Activated CD8-positive, alpha-beta memory T cell treated with anti-CD3 and anti-CD28 coated beads for 4 hours (primary cell): ENCODE measurements at places on chromosomes 1 and 21.

DNA sequence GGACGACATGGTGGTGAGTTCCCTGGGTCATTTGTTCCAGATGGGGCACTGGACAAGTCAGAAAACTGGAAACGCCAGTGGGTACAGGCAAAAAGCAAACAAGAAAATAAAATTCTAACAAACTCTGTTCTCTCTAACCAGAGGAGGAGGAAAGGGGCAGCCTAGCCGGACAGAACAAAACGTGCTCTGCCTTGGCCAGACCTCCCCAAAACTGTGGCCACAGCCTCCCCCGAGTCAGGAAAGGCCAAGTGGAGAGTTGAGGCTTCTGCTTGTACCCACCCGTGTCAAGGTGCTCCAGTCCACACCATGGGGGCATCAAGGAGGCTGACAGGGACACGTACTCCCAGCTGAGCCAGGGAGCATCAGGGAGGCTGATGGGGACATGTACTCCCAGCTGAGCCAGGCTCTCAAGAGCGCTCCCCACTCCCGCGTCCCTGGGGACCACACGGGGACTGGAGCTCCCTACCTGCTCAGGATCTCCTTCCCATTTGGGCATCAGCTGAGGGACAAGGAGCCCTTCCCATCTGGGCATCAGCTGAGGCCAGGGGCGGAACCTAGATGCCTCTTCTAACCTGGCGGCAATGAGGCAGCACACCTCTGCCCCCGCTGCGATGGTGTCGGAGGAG, 154.8 kb upstream of the COL6A1 start:
- DNase-seq = no peak

DNA sequence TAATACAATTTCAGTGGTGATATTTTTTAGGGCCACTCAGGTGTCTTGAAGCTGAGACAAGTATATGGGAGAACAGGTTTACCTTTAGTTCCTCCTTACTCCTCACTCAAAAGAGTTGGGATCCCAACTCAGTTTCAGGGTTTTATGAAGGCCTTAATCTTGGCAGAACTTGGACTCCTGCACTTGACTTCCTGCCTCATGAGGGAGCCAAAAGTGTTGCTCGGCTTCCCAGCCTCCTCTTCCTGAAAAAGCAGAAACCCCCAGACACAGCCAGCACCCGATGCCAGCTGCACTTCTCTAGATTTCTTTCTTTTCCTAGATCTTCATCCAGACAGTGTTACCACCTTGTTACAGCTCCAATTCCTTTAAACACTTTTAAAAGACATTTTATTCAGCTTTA, 70.8 kb upstream of the TMPRSS2 start:
- no peak for DNase-seq

DNA sequence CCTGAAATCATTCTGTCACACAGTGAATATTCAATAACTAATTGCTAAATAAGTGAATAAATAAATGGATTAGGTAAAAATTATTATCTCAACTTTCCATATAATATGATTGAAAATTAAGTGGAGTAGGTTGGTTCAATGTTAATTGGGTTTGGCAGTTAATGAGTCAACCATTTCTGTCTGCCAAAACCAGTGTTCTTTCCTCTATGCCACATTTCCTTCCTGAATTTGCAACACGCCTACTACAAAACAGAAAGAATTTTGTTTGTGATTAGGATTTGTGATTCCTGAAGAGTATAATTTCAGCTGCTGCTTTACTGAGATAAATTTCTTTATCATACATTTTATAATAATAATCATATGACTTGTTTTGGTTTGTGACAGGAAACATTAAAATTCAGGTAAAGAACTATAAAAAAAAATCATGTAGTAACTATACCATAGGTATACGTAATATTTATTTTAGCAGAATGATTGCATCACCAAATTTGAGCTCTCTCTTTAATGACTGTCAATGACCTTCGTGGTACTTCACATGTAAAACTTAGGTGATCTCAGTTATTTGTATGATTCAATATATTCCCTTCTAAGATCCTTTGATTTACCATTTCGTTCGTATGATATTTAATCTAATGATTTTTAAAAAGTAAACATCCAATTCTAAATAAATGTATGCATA, 241.3 kb downstream of the KCNT2 start:
- no peak for DNase-seq

DNA sequence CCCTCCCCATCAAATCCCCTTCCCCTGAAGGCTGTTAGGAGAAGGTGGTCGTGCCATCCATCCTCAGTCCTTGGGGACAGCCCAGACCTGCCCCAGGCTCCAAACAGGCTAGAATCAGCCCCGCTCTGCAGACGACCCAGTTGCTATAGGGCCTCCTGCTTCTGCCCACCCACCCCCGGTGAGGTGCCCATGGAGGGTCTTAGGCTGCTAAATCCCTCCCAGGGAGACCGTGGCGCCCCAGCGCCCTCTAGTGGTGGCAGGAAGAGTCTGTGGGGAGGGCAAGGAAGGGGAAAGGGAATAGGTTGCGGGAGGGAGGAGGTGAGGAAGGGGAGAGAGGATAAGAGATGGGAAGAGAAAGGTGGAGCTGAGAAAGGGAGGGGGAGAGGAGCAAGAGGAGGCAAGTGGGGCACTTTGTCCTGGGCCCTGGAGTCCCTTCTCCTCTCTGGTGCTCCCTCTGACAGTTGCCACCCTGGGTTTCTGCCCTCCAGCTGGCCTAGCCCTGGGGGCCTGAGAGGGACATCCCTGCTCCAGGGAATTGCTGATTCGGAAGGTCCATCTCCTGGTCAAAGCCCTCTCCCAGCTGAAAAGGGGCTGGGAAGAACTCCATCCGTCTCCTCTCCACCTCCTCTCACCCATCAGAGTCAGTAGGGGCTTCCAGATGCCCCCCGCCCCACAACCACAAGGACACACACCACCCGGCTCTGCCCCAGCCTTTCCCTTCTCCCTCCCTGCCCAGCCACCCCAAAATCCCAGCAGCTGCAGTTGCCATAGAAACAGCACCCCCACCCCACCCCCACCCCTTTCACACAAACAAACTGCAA, 55.4 kb downstream of the CAMK2N1 start:
- DNase-seq = no peak

DNA sequence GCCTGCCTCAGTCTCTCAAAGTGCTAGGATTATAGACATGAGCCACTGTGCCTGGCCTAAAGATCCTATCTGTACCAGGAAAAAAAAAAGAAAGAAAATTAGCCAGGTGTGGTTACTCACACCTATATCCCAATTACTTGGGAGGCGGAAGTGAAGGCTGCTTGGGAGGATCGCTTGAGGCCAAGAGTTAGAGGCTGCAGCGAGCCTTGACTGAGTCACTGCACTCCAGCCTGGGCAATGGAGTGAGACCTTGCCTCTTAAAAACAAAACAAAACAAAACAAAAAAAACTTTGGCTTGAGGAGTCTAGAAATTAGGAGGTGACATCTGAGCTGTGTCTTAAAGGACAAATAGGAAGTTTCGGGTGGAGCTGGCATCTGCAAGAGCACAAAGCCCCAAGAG, 38.7 kb upstream of the KIF26B start:
- DNase-seq = no peak

DNA sequence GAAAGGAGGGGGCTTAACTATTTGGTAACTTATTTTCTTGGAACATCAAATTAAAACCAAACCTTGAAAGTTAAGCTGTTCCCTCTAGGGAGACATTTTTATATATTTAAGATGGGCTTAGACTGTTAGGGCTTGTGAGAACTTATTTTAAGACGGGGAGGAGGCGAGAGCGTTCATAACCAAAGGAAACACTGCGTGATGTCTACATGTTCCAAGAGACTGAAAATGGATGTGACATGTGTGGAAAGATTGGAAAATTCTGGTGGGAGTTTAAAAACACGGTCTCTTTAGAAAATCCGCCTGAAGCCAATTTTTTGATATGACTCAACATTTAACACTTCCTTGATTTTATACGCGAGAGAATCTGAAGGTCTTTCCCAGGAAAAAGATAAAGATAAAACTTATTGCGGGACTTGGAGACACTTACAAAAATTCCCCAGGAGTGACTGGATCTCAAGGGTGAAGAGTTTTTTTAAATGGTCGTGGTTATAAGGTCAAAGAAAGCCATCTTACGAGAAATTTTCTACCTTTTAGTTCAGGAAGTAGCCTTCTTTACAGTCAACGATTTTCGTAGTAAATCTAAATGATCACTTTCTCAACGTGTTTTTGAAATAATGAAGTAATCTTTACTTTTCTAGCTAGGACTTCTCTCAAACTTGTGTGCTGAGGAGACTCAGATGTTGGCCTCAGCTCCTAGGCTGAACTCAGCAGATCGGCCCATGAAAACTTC, 828 bp downstream of the PNRC2 start:
- DNase-seq = no peak

DNA sequence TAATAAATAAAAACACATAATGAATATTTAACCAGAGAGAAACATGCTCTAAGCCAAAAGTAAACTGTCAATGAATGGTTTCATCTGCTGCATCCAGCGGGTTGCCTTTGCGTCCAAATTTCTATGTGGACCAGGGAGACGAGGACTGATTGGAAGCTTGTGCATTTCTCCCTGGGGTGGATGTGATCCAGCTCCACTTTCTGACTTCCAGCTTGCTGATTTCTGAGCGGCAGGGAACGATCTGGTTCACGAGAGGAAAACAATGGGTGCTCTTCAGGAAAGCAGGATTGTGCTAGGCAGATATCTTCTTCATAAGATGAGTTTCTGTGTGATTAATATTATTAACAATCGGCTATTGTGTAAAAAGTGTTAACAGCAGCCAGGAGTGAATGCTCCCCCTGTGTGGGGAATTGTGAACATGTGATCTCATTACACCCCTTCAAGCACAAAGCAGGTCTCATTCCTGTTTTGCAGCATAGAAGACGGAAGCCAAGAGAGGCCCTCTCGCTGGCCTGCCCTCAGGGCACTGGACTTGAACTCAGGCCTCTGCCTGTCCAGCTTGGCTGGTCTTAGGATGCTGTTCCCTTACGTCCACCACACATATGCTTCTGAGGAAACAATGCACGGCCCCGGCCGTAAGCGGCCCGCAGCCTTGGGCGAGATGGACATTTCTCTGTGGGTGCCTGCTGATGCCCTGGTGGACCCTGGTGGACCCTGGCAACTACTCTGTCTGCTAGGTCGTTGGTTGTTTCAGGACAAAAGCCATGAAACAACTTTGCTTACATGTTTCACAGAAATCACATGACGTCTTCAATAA, 183.4 kb upstream of the C1orf174 start:
- no peak for DNase-seq

- no peak for DNase-seq
Observed at GRCh38 chr1:115142616-115143015, 53.3 kb upstream of the TSPAN2 start.

- no peak for DNase-seq
Observed at GRCh38 chr1:196590012-196590708, 18.1 kb downstream of the KCNT2 start.

DNA sequence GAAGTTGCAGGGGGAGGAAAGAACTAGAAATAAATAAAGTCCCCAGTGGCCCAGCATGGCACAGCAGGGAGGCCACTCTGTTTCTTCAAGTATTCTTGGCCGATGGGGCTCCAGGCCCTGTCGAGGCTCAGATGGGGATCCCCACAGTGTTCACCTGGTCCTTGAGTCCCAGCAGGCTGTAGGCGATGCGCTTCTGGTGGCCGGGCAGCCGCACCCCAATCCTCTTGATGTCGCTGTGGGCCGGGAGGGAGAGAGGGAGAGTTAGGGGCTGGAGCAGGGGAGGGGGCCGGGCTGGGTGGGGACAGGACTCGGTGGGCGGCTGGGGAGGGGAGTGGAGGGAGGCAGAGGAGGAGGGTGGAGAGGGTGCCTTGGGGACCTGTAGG, 30.8 kb downstream of the EPHA2 start:
- DNase-seq = no peak

GRCh38 chr1:172603816-172604215, 55.1 kb upstream of the FASLG start:
- DNase-seq = no peak

GRCh38 chr1:208821939-208822338, 577.8 kb upstream of the PLXNA2 start:
- no peak for DNase-seq

GRCh38 chr1:6347641-6348487, 45.7 kb downstream of the ACOT7 start:
- DNase-seq = no peak
